ENCODE measurements at places on chromosomes 7 and 10.
A peak's percentile ranks its signal among the peaks of the same experiment; 100 is the strongest.

DNA sequence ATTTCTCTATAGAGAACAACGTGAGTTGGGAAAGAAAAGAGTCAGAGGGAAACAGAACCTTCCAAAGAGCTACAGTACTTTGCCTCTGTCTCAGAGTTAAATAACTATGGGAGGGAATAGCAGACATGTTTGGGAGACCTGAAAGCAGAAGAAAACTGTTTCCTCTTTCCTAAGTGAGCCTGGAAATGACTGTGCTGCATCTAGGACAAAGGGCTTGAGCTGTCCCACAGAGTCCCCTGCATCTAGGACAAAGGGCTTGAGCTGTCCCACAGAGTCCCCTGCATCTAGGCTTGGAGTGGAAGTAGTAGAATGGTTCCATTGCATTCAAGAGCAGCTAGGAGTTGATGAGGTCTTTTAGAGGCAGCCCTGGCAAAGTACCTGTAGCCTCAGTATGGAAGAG lies 149.7 kb downstream of the DKK1 start:
- no peak for DNase-seq

- DNase-seq = no peak
Observed at GRCh38 chr10:49324711-49325110, 25.7 kb downstream of the C10orf71 start.

- no peak for DNase-seq
Observed at GRCh38 chr7:85447004-85447403, 260.1 kb upstream of the SEMA3D start.

- no peak for DNase-seq
Observed at GRCh38 chr7:102272075-102272916, 14.4 kb upstream of the SH2B2 start.

DNA sequence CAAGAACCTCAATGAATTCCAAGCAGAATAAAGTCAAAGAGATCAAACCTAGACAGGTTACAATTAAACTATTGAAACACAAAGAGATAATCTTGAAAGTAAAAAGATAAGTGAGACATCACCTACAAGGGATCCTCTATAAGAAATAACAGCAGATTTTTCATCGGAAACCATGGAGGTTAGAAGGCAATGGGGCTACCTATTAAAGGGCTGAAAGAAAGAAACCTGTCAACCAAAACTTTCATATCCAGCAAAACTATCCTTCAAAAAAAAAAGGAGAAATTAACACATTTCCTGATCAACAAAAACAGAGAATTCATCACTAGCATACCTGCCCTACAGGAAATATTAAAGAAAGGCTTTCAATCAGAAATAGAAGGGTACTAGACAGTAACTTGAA lies 244.9 kb downstream of the ARHGAP12 start:
- DNase-seq = no peak

DNA sequence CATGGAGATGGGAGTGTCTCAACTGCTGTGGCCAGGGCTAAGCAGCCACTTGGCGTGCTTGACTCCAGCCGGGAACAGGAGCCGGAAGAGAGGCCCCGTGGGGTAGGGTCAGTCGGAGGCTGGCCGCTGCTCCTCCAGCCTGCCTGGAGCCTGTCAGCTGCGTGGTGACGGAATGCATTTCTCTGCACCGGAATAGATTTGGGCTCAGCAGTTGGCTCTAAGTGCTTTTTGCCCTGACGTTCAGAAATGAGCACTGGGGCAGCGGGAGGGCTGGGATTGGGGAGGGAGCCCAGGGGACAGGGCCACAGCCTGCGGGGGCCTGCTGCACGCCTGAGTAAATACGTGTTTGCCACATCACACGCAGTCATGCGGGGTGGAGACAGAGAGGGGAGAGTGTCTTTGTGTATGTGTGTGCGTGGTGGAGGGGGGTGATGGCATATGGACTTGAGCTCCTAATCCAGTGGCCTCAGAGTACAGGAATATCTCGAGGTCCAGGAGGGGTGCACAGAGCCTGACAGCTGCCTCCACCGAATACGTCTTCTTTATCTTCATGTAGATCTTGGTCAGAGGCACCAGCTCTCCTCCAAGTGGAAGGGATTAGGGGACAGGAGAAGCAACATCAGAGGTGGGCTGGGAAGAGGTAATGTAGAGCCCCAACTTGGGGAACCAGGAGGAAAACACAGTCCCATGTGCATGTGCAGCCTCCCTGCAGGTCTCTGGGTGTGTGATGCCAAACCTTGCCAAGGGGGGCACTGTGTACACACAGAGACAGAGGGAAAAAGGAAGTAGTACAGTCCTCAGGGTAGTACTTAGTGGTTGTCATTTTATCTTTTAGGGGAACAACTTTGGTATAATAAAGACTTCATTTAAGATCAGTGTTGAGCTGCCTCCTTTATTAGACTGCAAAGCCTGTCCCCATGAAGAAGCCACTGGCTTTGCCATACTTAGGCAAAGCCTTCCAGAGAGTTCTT lies 151.4 kb downstream of the CDH23 start:
- DNase-seq = no peak

DNA sequence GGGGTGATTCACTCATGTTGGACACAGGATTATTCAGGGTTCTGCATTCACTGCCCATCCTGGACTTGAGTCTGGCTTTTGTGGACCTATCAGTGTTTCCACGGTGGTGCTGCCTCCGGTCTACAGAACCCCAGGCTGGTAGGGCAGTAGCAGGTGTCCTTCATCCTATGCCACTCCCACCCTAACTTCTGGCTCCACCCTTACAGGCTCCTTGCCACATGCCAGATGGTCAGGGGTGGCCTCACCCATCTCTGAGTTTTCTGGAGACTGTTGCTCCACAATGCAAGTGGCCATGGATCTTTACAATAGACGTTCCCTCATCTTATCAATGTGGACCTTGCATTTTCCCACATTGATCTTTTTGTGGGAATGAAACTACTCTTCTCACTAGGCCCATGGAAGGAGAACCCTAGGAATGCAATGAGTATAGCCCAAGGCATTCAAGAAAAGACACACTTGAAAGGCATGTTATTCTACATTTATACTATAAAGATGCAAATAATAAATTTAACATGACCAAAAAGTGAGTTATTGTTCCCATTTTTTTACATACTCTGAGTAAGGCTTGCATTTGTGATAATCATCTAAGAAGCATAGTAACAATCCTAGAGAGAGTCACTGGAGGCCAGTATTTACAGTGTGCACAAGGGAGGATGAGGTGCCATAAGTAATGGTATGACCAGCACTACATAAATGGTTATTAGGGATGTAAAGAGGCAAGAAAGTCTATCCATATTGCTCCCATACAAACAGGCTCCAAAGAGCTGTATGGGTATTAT lies 57.4 kb upstream of the ADO start:
- no peak for DNase-seq

DNA sequence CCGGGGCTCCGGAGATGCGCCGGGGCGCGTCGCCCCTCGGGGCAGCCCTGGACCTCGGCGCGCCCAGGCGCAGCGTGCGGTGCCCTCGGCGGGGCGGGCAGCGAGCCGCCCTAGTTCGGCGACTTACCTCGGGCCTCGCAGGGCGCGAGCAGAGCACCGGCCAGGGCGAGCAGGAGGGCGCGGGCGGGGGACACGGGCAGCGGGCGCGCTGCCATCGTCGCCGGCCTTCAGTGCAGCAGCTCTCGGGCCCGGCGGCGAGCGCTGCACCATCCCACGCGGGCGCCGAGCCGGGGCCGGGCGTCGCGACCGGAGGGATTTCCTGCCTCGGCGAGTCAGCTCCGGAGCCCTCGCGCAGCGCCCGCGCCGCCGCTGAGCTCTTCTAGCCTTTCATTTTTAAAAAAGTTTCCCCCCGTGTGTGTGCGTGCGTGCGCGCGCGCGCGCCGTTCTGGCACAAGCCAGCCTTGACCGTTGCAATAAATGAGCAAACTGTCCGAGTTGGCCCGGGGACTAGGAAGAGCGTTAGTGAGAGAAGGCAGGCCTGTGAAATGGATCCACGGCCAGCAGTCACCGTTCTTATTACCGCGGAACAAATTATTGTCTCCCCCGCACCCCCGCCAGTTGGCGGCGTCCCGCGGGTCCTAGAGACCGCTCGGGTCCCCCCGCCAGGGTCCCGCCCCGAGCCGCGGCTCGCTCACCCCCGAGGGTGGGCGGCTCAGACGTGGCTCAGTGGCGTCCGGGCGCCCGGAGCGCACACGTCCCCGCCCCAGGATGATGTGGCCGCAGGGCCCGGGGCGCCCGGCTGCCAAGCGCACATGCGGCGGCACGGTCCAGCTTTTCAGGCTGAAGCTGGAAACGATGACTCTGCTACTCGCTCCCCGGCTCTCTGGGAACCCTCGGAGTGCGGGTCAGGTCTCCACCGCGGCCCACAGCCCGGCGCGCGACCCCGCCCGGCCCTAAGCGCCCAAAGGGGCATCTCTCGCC lies at the start of gene ADAM12:
Gene ADAM12 (minus strand): TSS at position 547 of the 981 bp plus-strand sequence. CDS start 332 bp downstream, at position 215.
- DNase-seq = no peak

DNA sequence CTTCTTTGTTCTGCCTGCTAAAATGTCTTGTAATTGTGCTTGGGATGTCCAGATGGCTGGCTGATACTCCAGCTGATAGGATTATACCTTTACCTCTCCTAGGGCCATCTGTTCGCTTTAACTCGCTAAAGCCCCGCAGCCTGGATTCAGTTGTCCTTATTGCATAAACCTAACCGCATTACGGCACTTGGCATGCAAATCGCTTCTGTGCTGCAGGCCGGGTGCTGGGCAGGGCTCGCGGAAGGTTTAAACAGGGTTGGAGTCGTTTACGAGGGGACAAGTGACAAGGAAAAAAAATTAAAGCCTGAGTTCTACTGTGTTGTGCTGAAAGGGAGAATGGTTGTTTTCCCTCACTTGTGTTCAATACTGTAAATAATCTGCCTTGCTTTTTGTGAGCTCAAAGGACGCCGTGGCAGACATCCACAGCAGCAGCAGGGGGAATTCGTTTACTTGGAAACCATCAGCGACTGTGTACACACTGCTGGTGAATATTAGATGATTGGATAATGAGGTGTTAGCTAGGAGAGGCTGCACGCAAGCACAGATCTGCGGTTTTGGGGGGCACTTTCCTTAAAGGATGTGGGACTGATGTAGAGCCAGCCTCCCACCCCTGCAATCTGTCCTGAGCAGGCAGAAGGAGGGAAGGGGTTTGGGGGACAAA lies 93.0 kb downstream of the EBF3 start:
- DNase-seq = peak; percentile 86

- no peak for DNase-seq
Observed at GRCh38 chr10:122508021-122508420, 46.7 kb downstream of the HTRA1 start.

GRCh38 chr7:1533547-1534329 lies 3.2 kb downstream of the MAFK start:
- DNase-seq = no peak

- no peak for DNase-seq
Observed at GRCh38 chr10:69389827-69390490, 26.8 kb downstream of the TACR2 start.

DNA sequence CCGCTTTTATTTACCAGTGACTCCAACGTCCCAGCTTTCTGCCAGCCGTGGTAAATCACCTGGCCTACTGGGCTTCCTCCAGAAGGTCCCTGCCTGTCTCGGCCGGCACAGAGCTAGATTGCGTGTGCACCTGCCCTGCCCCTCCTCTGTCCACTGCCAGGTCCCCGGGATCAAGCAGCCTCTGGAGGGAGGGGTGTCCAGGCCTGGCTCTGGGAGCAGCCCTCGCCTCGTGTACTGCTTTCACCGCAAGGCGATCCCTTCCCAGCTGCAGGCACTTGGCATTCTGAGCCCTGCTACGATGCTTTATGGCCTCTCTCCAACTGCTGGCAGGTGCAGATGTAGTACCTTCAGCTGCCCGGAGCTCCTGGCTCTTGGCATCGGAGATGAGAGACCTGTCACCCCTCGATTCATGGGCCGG lies 7.4 kb downstream of the SLC29A3 start:
- no peak for DNase-seq

DNA sequence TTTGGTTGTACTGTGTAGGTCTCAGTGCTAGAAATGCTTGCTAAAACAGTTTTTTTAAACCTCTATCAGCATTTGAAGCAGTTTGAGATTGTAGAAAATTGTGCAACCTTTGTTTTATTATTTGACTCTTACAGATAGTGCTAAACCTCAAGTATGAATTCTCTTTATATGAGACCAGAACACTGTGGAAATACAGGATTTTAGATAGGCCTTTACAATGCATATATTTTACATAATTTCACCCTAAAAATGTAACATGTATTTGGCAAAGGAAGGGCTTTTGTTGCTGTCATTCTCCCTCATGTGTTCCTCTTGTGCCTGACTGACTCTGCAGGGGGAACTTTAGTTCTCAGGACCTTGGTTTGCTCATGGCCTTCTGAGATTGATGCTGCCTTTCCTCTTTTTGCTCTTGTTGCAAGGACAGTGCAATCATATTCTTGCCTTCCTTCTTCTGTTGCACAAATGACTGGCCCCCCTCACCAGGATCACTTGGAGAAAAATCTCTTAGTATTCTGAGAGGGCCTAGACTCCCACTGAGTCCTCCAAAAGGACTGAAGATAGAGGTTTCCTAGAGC lies 188.7 kb downstream of the PPP1R9A start:
- DNase-seq = no peak

GRCh38 chr10:57249615-57250281 lies 888.7 kb upstream of the ZWINT start:
- no peak for DNase-seq

GRCh38 chr10:95220539-95220938 lies 26.5 kb downstream of the ACSM6 start:
- DNase-seq = no peak

DNA sequence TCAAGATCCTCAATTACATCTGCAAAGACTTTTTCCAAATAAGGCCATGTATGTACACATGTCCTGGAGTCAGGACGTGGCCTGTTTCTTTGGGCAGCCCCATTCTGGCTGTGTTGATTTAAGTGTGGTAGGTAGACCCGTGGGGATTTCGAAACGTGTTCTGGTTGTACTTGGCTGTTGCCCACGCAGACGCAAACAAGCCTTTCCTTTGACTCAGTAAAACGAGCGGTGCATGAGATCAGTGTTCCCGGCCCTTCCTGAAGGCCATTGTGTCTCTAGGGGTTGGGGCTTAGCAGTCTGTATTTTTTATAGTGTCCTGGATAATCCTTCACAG lies 64.8 kb upstream of the DNAJB6 start:
- DNase-seq = peak; percentile 24

GRCh38 chr7:1150400-1151002 lies 9.5 kb downstream of the ZFAND2A start:
- no peak for DNase-seq

GRCh38 chr7:129557686-129558481 lies 53.6 kb upstream of the NRF1 start:
- DNase-seq = no peak

- DNase-seq = no peak
Observed at GRCh38 chr7:129923709-129924108, 29.1 kb downstream of the UBE2H start.

DNA sequence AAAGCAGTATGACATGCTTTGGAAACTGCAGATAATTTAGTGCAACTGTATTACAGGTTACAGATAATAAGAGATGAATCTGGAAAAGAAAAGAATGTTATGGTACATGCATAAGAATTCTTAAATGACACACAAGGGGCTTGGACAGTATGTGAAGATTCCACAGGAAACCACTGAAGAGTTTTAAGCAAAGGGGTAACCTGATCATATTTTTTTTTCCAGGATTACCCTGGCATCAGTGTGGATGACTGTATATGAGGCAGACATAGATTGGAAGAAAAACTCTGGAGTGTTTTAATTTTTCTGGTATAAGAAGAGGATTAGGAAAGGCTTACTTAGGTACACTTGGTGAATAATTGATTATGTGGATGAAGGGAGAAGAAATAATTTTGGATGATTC lies 8.1 kb downstream of the TFPI2 start:
- DNase-seq = no peak

- no peak for DNase-seq
Observed at GRCh38 chr7:29005406-29005805, 47.3 kb upstream of the TRIL start.

- DNase-seq = no peak
Observed at GRCh38 chr7:25083201-25083600, 41.9 kb downstream of the CYCS start.

GRCh38 chr7:107874605-107875446 lies 16.2 kb upstream of the DLD start:
- peak; percentile 31 for DNase-seq

Measured in GF-D8 (cell line).